ENCODE measurements at places on chromosomes 13 and 19.

DNA sequence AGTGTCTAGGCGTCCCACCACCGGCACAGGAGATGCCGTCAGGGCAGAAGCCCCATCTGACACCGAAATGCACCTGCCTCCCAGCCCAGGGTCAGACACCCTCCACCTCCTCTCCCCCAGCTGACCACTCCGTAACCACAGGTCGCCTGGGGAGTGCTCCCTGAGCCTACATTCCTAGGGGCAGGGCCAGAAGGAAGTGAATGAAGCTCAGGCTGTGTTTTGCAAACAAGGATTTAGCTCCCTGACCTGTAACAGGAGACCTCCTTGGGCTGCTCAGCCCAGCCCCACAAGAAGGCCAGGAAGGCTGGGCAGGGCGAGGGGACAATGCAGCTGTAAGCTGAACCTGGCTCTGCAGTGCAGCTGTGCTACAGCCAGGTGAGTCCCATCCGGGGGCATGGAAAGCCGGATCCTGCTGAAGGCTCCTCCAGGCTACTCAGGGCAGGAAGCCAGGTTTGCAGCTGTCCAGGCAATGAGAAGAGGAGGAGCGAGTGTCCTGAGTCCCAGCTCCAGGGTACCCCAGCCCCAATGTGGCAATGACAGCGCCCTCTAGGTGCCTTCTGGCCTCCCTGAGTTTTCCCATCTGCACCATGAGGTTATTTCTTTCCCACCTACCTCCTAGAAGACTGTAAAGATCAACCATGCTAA is 42.1 kb downstream of the RHPN2 start:
- DNase-seq = no peak

DNA sequence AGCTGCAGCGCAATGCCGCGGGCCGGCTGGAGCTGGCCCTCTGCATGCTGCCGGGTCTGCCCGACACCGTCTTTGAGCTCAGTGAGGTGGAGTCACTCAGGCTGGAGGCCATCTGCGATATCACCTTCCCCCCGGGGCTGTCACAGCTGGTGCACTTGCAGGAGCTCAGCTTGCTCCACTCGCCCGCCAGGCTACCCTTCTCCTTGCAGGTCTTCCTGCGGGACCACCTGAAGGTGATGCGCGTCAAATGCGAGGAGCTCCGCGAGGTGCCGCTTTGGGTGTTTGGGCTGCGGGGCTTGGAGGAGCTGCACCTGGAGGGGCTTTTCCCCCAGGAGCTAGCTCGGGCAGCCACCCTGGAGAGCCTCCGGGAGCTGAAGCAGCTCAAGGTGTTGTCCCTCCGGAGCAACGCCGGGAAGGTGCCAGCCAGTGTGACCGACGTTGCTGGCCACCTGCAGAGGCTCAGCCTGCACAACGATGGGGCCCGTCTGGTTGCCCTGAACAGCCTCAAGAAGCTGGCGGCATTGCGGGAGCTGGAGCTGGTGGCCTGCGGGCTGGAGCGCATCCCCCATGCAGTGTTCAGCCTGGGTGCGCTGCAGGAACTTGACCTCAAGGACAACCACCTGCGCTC is 3.8 kb upstream of the MAP2K7 start:
- no peak for DNase-seq

DNA sequence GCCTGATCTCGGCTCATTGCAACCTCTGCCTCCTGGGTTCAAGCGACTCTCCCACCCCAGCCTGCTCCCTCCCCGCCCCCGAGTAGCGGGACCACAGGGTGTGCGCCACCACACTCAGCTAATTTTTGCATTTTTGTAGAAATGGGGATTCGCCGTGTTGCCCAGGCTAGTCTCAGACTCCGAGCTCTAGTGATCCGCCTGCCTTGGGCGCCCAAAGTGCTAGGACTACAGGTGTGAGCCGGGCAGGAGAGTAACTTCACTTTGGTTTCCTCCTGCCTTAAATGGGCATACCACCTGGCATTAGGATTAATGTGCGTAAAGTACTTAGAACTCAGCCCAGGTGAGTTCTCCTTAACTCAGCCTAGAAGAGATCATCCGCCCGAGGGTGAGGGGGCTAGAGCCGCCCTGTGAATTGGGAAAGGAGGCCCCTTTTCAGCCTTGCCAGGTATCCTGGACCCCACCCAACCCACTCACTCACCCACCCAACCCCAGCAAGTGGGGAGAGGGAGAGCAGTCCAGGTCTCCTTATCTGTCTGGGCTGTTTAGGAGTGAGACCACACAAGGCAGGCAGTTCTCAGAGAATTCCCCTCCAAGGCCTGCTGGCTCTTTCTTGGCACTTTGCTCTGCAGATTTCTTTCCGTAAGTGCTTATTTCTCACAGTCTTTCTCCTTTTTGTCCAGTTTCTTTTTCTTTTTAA is 1.2 kb upstream of the ZFP36 start:
- no peak for DNase-seq

DNA sequence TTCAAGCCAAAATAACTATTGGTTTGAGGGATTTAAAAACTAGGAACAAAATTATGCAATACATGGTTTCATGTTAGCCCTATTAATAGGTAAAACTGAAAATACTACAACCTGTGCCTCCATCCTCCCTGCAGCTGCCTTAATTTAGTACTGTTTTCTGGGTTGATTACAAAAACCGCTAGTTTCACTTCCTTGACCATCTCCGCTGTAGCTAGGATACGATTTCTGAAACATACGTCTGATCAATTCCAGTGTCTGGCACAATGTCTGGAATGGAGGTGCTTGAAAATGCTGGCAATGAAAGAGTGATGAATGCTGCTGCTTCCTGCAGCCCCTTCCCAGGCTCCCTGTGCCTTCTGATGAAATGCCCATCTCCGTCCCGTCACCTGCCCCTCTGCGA is 273.5 kb downstream of the SHISA2 start:
- no peak for DNase-seq

DNA sequence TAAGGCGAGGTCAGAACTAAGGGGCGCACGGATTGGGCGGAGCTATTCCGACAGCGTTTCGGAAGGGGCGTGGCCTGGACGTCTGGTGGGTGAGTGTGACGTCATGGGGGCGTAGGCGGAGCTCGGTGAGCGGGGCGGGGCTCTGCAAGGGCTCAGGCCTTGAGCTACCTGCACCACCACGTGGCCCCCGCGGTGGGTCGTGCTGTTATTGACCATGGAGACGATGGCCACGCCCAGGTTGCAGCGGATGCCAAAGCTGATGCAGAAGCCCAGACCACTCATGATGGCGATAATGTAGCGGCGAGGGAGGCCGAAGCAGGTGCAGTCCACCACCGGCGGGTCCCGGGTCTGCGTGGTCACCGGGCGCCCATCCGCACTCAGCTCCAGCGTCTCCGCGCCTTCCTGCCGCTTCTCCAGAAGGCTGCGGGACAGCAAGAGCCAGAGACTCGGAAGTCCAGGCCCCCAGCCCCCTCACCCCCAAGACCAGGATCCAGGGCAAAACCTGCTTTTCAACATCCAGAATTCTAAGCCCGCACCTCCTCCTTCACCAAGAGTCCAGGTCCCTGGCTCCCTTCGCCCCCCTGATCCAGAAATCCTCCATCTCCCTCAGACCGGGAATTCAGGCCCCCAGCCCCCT is 4.8 kb downstream of the SLC17A7 start:
- DNase-seq = peak; percentile 71

- DNase-seq = no peak
Measured at GRCh38 chr19:27657271-27658051, 1555.5 kb downstream of the UQCRFS1 start.

GRCh38 chr19:10238172-10238783 is 7.1 kb upstream of the S1PR2 start:
- no peak for DNase-seq

DNA sequence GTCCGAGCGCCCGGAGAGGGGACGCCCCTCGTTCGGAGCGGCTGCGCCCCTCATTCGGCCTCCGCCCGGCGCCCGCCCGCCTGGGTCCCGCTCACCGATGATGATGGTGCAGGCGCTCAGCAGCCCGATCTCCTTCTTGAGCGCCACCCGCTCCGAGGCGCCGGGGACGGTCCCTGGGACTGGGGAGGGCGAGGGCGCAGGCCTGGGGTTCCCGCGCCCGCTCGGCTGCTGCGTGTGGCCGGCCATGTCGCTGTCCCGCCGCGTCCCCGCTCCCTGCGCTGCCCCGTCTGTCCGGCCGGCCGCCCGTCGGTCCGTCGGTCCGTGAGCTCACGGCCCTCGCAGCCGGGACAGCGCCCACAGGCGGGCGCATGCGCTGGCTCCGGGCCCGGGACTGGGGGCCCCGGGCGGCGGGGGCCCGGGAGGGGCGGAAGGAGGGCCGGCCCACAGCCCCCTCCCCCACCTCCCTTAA is at the start of gene SLC7A10:
TSS of gene SLC7A10 (minus strand) at position 393 of the 469 bp plus-strand sequence. CDS start at position 246, 147 bp downstream.
- no peak for DNase-seq

GRCh38 chr19:28578786-28579505 is 634.0 kb downstream of the UQCRFS1 start:
- DNase-seq = no peak

GRCh38 chr13:76014406-76015318 is 378.5 kb downstream of the LMO7 start:
- no peak for DNase-seq

GRCh38 chr19:18153556-18154134 is 682 bp downstream of the PIK3R2 start:
- no peak for DNase-seq

- DNase-seq = no peak
Measured at GRCh38 chr19:57850553-57851017, 926 bp downstream of the ZNF587 start.

DNA sequence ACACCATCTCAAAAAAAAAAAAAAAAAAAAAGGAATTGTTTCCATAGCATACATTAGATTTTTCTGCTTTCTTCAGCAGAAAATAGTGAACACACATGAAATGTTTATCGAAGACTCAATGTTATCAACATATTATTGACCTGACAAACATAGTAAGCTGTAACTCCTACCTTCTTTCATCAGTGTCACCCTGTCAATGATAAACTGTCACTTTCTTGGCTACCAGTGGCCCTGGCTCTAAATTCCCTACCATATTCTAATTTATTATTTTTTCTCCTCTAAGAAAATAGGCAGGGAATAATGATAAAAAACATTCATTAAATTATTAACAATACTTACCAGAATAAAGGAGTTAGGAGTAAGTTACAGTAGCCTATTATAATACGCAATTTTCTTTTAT is 127.3 kb upstream of the KLHL1 start:
- DNase-seq = no peak

- DNase-seq = no peak
Measured at GRCh38 chr13:23889615-23890607, 711 bp upstream of the MIPEP start.

- DNase-seq = no peak
Measured at GRCh38 chr19:16085115-16085514, 8.8 kb downstream of the TPM4 start.

DNA sequence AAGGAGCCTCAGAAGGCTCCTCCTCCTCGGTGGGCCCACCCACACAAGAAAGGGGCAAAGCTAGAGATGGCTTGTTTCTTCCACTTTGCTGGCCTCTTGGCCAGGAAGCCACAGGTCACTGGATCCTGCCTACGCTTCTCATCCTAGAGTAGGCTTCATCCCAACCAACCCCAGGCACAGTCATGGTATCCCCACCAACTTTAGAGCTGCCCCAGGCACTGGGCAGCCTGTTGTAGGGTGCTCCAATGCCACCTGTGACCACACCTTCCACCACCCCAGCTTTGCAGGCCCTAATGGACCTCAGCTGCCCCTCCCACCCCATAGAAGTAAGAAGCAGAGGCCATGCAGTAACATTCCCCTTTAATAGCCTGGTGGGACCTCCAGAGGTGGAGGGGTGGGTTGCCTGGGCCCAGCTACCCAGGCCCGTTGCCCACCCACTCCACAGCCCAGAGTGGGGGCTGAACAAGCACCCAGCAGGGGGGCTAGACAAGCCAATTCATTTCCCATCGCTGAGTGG is 522 bp upstream of the CHMP2A start:
- no peak for DNase-seq

- no peak for DNase-seq
Measured at GRCh38 chr13:113406321-113407102, 42.6 kb upstream of the GRTP1 start.

DNA sequence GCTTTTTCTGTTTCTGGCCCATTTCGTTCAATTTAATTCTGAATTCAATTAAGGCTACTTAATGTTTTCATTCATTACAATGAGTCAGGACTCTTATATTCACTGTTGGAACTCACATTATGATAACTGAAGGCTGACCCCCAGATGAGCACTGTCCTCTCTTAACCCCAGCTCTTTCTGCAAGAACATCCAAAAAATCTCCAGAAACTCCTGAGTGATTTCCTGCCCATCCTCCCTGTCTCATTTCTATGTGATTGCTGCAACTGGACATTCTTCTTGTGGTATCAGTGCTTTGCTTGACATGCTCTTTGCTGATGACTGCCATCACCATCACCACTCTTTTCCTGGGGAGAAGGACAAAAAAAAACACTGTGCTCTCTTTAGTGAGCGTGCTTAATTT is 240.3 kb downstream of the SPRY2 start:
- DNase-seq = no peak

DNA sequence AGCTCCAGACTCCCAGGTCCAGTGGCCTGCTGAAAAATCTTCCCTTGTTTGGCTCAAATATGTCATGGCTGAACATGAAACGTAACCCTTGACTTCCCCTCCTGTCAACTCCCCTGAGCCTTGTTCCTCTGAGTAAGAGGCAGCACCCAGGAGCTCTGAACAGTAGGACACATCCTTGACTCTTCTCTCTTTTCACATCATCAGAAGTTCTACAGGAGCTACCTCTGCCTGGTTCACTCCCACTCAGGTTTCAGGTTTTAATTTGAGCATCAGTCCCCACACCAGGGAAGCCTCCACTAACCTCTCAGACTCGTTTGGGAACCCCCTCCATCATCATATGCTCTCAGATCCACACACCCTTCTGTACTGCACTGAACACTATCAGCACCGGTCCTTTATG is 30.3 kb downstream of the ZNF823 start:
- no peak for DNase-seq

GRCh38 chr13:93217721-93218261 is 8.8 kb upstream of the GPC6 start:
- no peak for DNase-seq

DNA sequence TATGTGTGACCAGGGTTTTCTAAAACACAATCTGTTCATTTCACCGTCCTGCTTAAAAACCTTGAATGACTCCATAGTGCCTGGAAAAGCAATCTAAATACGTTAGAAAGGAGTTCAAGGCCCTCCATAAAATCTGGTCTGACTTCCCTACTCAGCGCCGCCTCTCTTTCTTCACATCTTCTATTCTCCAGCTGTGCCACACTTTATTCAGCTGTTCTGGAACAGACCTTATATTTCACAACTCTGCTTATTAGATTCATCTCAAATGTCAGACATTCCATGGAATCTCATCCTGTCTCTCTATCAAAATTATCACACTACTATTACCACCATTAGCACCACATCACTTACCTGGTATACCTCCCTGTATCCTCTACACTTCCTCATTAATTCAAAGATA is 19.8 kb upstream of the SPART start:
- DNase-seq = no peak

Measured in stimulated activated CD8-positive, alpha-beta memory T cell treated with anti-CD3 and anti-CD28 coated beads, Interleukin-7, amount 100 ng/mL, for 48 hours (primary cell).